ENCODE measurements at places on chromosomes 7 and 10.
A peak's percentile ranks its signal among the peaks of the same experiment; 100 is the strongest.

- DNase-seq, result no peak
These were observed 30.3 kb downstream of the PIK3CG start for GRCh38 chr7:106895246-106895864.

GRCh38 chr7:29612596-29612995 is 49.0 kb downstream of the PRR15 start:
- no peak for DNase-seq

- peak; percentile 57 for DNase-seq
These were observed 67.5 kb downstream of the PFKFB3 start for GRCh38 chr10:6269953-6270867.

- no peak for DNase-seq
These were observed 88.8 kb downstream of the DNMBP start for GRCh38 chr10:99920901-99921300.

- DNase-seq, result no peak
These were observed 452 bp upstream of the RPP30 start for GRCh38 chr10:90871279-90871765.

GRCh38 chr10:78437407-78437768 is 403.7 kb downstream of the RPS24 start:
- no peak for DNase-seq

DNA sequence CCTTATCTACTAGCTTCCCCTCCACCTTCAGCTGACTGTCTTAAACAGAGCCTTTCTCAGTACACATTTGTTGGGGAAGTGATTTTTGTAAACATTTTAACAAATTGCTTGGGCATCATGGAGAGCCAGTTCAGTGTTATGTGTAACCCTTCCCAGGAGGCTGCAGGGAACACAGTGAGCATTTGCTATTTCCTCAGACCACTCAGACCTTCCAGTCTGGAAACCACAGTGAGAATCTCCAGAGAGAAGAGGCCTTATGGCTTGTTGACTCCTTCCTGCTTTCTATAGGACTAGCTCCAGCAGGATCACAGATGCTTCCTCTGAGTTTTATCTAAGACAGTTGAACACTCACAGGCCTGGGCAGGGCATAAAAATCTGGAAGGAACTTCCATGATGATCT is 409.8 kb upstream of the NPVF start:
- no peak for DNase-seq

DNA sequence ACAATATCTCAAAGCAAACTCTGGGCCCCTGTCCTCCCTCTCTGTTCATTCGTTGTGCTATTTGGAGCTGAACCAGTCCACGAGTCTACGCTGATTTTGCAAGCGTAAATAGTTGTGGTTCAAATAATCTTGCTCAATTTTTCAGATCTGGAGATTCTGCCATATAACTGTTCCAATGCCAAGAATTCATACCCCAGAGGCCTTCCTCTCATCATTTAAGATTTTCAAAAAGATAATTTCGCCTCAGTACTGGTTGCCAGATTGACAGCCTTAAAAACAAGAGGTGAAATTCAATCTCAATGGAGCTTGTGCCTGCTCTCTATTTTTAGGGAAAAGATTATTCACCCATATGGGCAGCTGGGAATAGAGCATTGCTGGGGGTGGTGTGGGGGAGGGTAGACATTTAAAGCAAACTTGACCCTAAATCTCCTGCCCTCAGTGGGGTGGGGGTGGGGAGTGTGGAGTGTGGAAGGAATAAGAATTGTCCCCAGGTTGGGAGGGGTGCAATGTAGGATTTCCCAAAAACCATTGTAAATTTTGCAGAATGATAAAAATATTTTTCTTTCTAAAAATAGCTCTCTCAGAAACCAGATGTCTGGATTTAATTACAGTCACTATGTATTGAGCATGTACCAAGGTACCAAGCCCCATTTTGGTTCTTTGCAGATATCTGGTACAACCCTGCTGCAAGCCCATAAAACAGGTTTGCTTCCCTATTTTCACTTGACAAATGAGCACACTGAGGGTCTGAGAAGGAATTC is 104.7 kb upstream of the EEPD1 start:
- no peak for DNase-seq

- DNase-seq, result no peak
These were observed 3.9 kb downstream of the ZNF503 start for GRCh38 chr10:75397496-75398199.

DNA sequence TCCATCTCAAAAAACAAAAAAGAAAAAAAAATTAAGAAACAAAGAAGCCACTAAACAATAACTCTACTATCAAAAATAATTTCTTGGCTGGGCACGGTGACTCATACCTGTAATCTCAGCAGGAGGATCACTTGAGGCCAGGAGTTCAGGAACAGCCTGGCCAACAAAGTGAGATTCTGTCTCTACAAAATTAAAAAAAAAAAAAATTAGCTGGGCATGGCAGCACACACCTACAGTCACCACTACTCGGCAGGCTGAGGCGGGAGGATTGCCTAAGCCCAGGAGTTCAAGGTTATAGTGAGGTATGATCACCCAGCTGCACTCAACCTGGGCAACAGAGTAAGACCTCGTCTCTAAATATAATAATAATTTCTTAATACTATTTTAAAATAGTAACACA is 69.0 kb downstream of the PARD3 start:
- no peak for DNase-seq

DNA sequence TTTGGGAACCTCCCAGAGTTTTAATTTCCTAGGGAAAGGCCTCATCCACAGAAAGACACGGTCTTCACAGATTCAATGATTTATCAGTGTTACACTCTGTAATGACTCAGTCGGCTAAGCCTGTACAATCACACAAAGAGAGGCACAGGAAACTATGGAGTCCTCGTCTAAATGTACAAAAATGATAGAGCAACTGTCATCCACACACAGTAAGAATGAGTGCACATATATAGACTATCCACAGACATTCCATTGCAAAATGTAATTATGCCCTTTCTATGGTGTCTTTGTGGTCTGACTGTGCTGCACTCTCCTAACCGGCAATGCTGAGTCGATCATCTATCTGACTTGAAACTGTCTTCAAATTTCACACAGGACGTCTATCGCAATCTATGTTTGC is 3.5 kb upstream of the NAMPT start:
- DNase-seq, result no peak

- no peak for DNase-seq
These were observed 5.8 kb upstream of the ZNF487 start for GRCh38 chr10:43430926-43431663.

GRCh38 chr10:90193240-90193985 is 492.0 kb downstream of the KIF20B start:
- no peak for DNase-seq

- no peak for DNase-seq
These were observed 19.7 kb downstream of the ESYT2 start for GRCh38 chr7:158809596-158809995.

DNA sequence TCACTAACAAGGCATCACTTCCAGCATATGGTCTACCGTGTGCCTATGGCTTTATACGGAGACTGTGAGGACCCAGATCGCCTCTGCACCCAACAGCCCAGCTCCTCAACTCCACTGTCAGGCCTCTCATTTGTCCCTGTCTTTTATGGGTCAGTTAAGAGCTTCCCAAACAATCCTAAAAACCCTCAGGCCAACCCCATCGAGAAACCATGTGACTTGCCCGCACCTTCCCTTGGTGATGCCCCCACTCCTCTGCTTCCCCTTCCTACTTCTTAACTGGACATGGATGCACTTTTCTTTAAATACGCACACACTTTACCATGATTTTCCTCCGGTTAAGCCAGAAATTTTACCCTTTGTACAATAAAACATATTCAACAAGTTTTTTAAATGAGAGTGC is 46.8 kb downstream of the BAIAP2L1 start:
- no peak for DNase-seq

DNA sequence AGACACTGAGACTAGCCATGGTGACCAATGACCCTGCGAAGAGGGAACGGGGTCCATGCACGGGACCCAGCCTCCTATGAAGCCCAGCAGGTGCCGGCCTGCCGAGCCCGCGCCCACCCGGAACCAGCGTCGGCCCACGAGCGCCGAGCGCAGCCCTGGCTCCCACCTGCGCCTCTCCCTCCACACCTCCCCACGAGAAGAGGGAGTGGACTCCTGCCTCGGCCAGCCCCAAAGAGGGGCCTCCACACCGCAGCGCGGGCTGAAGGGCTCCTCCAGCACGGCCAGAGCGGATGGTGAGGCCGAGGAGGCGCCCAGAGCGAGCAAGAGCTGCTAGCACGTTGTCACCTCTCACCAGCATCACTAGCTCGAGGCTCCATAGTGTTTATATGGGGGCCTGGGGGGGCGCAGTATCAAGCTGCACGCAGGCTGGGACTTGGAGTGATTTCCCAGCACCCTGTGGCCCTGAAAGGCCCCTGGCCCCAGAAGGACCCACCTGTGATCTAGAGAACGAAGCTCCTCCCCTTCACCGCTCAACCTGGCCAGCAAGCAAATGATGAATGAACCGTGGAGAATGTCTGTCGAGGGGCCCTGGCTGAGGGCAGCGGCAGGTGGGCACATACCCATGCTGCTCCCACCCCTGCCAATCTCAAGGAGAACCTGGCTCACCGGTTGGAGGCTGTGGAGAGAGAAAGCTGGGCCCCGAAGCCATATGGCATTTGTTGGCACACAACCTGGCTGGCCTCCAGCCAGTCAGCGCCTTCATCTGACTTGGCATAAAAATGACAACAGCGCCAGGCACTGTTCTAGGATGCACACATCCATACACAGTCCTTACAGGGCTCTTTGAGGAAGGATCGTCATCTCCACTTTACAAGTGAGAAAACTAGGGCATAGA is 30.7 kb downstream of the GHRHR start:
- no peak for DNase-seq

- no peak for DNase-seq
These were observed 254.9 kb downstream of the PLXNA4 start for GRCh38 chr7:132321387-132321786.

- no peak for DNase-seq
These were observed 100.1 kb upstream of the FAM20C start for GRCh38 chr7:92231-92674.

DNA sequence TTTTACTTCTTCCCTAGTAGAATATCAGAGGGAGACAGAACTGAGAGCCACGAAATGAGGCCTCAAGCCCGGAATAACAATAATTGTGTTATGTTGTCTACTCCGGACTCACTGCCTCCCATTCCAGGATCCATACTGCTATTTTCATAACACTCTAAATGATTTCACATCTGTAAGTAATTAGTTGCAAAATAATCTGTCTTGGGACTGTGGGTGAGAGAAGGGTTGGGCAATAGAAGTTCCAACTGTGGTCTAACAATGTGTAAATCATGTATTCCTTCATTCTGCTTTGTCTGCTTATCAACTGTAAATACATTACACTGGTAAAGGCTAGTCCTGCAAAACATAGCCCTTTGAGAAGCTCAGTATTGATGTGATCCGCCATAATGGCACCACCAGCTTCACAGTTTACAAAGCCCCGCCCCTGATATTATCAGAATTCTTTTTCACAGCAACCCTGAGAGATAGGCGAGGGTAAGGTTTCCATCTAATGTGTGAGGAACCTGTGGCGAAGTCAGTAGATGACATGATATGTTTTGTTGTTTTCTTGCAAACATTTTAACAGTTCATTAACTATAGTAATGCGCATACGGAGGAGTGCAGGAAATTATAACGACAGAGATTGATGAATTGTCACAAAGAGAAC is 265.7 kb upstream of the BMPER start:
- DNase-seq, result no peak

GRCh38 chr7:118846977-118847376 is 622.5 kb downstream of the ANKRD7 start:
- DNase-seq, result no peak

- DNase-seq, result no peak
These were observed 11.0 kb downstream of the SMO start for GRCh38 chr7:129199406-129199805.

GRCh38 chr7:111755383-111755782 is 193.1 kb upstream of the IMMP2L start:
- DNase-seq, result no peak

- no peak for DNase-seq
These were observed 76.5 kb upstream of the CAPZA2 start for GRCh38 chr7:116785843-116786242.

- no peak for DNase-seq
These were observed 72.2 kb downstream of the MTURN start for GRCh38 chr7:30206942-30207341.

GRCh38 chr10:52187521-52188258 is 126.4 kb upstream of the DKK1 start:
- no peak for DNase-seq

- no peak for DNase-seq
These were observed 7.6 kb downstream of the CALD1 start for GRCh38 chr7:134787064-134787463.

- no peak for DNase-seq
These were observed 41.7 kb downstream of the AKR1E2 start for GRCh38 chr10:4867520-4868356.

GRCh38 chr10:99630991-99631390 is 10.8 kb upstream of the SLC25A28 start:
- DNase-seq, result no peak

DNA sequence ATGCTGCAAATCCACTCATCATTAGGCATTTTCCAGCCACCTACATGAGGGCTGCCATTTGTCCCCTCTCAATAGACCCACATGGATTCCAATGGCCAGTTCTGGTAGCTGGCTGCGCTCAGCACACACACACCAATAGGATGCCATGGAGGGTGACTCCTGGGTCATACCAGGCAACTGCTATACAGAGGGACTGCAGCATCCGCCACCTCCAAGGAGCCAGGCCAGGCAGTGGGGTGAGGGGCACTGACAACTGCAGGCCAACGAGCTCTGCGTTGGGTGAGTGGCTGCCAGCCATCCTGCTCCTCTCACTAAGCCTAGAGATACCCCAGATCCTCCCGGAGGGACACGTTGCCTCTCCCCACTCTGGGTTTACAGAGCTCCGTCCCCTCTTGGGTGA is 118.8 kb upstream of the NANOS1 start:
- DNase-seq, result no peak

Data from activated CD4-positive, alpha-beta T cell treated with anti-CD3 and anti-CD28 coated beads for 24 hours (primary cell).